Activated gamma-delta T cell treated with Interleukin-2 at 50 U/mL for 16 hours (primary cell): ENCODE measurements at places on chromosomes 16 and 17.

DNA sequence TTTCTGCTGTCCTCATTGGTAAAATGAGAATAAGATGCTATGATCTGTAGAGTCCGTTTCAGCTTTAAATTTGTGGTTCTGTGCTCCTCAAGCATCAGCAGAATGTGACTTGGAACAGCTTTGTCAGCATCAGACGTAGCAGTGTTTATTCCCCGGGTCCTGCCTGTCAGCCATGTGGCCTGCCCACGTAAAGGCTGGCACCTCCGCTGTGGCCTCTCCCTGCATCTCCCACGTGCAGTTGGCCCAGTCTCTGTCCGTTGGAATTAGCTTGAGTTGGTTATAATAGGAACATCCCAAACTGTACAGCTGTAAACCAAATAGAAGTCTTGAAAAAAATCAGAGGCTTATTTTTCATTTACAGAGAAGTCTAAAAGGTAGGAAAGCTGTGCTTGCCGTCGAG lies 61.7 kb downstream of the ARHGAP44 start:
- DNase-seq: no peak

DNA sequence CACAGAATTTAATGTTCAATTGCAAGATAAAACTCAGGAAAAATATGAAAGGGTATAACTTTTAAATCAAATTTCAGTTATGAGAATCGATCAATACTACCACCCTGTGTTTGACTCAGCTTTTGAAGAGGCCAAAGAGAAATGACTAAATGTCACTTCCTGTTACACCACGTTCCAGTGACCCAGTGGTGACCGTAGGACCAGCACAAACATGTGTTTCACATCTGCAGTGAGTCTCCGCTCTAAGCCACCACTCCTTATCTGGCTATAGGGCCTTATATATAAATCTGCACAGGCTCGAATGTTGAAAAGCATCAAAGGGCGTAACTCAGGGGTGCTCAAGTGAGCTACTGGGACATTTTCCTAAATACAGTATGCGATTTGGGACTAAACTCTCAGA lies 36.1 kb downstream of the CYB5D2 start:
- DNase-seq: no peak

DNA sequence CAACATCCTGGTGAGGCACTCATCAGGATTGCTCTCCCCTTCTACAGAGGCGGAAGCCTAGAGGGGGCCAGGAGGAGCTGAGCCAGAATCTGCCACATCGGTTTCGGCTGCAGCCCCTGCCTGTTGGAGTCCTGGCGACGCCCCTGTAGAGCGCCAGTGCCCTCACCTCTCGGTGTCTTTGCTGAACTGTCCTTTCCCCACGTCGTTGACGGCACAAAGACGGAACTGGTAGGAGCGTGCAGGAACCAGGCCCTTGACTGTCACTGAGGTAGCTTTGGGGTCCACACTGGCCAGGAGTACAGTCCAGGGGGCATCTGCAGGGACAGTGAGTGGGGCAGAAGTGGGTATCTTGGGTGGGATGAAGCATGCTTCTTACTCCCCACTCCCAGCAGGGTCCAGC lies 110.3 kb upstream of the CDC42EP4 start:
- no peak for DNase-seq

DNA sequence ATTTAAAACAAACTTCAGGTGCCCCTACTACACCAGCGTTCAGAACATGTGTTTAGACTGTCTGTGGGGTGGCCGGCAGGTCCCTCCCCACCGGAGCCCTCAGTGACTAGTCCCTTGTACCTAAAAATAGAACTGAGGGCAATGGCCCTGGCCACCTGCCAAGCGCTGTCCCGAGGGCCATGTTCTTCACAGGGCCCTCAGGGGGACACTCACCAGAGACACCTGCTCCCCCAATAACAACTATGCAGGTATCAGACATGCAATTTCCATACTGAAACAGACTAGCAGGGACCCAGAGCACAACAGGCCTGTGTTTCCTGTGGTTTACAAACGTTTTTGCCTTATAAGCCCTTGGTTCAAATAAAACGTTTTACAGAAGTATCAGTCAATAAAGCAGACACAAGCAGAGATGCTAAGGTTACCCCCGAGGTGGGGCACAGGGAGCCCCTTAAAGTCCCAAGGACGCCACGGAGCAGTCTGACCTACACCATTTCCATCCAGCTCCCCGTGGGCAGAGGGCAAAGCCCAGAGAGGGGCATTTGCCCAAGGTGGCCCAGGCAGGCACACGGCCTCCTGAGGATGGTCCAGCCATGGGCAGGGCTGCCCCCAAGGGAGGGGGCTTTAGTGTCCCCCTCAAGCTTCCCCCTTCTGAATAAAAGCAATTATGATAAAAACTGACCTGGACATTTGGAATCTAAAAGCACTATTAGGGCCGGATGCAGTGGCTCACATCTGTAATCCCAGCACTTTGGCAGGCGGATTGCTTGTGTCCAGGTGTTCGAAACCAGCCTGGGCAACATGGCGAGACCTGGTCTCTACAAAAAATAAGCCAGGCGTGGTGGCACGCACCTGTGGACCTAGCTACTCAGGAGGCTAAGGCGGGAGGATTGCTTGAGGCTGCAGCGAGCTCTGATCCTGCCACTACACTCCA lies 896 bp upstream of the MYLK3 start:
- no peak for DNase-seq

GRCh38 chr17:10091046-10091445 lies 107.4 kb downstream of the GAS7 start:
- no peak for DNase-seq

GRCh38 chr16:28513484-28514181 lies 7.0 kb upstream of the IL27 start:
- DNase-seq: no peak

DNA sequence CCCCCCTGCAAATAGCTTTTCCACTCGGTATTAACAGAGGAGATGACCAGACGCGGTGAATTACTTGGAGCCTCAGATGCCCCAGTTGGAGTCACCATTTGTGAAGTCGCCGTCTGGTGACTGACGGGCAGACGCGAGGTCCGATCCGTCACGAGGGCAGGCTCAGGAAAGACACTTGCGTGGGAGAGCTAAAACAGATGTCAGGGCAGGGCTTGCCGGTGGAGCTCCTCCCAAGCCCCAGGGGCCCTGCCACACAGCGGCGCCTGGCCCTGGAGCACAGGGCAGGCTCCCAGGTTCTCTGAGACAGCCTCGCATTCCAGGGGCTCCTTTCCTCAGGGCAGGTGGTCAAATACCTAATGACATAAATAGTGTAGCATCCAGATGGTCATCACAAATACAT lies 348.3 kb downstream of the C16orf95 start:
- no peak for DNase-seq

DNA sequence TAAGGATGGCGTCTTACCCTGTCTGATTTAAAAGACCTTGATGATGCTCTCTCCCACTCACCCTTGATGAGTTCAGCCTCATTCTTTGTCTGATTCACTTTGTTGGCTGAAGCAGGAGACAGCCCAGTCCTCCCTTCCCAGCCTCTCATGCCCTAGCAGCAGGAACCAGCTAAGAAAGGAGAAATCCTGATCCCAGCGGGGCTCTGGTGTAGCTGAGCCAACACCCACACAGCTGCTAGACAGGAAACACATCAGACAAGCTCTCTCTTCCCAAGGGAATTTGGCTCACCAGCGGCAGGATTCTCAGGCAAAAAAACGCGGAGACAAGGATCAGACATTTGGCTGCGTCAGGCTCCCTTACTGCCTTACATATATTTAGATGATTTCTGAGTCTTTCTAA lies 211.5 kb downstream of the CDH11 start:
- no peak for DNase-seq

GRCh38 chr17:68868708-68869107 lies 86.5 kb downstream of the ABCA8 start:
- no peak for DNase-seq

- no peak for DNase-seq
Measured at GRCh38 chr17:41012326-41013120, 3.6 kb upstream of the KRTAP3-1 start.

- DNase-seq: no peak
Measured at GRCh38 chr16:72753881-72754280, 294.0 kb downstream of the ZFHX3 start.

DNA sequence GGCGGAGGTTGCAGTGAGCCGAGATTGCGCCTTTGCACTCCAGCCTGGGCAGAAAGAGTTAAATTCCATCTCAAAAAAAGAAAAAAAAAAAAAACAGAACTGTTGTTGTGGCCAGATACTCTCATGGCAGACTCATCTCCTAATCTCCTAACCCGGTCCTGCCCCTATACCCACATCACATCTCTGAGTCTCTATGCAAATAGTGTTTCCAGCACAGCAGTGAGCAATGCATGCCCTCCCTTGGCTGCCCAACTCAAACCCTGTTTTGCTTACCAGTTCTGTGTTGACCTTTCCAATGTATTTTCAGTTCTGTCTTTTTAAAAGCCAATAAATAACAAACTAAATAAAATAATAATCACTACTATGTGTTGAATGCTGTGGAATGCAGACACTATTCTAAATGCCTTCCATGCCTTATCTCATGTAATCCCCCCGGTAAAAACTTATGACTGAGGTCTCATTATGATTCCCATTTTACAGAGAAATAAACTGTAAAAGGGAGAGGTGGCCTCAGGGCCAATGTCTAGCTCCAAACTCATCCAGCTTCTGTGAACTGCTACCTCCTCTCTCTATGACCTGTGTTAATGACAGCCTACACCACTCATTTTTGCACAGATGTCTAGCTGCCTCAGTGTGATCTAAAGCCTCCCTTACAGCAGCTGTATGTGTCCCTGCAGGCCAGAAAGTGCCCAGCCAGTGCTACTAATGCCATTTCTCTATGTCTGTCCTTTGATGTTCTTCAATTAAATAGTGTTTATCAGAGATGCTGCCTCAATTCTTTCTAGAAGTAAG lies 289.8 kb downstream of the HS3ST3B1 start:
- no peak for DNase-seq

DNA sequence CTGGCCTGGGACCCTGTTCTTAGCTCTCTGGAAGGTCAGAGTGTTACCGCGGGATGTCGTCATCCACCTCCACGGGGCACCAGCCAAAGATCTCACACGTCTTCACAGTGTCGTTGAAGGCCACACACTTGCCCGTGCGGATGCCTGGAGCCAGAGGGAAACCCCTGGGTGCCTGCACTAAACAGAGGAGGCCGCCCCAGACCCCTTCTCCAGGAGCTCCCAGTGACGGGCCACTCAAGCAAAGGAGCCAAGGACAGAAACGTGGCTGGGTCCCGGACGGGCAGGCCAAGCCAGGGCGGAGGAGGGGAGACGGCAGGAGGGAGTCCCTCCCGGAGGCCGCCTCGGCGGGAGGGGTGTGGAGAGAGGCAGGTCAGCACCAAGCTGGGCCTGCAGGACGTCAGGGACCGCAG lies 11.0 kb upstream of the CAMKK1 start:
- DNase-seq: no peak

- no peak for DNase-seq
Measured at GRCh38 chr17:66990047-66990446, 25.5 kb downstream of the CACNG4 start.

DNA sequence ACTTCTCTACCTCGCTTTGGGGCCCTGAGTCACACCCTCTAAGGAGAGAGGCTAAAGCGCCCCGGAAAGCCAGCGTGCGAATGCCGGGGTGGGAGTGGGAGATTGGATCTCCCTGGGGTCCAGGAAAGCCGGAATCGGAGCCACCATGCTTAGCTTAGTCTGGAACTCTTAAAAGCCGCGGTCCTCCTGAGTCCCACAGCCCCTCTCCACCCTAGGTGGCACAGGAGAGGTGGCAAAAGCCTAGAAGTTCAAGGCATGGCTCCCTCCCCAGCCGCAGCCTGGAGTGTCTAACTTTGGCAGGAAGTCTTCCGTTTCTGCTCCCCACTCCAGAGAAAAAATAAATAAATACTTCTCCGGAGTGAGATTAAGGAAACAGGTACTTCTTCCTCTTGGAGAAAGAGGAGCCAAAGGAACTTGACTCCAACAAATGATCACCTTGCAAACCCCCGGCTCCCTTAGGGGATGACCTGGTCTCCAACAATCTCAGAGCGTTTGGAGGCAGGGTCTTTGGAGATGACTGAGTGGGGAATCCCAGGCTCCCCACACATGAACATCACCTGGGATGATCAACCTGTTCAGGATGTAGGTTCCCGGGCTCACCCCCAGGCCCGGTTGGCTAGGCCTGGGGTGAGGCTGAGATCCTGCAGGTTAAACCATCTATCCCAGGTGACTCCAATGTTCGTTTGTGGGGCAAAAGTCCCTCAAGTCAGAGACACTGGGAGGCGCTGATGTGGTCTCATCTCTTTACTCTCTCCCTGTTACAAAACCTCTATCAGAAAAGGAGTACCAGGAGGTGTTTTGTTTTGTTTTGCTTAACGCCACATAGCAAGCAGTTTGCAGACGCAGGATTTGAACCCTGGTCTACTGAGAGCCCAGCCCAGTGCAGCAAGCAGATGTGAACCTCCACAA lies 2.9 kb downstream of the CIITA start:
- DNase-seq: no peak

DNA sequence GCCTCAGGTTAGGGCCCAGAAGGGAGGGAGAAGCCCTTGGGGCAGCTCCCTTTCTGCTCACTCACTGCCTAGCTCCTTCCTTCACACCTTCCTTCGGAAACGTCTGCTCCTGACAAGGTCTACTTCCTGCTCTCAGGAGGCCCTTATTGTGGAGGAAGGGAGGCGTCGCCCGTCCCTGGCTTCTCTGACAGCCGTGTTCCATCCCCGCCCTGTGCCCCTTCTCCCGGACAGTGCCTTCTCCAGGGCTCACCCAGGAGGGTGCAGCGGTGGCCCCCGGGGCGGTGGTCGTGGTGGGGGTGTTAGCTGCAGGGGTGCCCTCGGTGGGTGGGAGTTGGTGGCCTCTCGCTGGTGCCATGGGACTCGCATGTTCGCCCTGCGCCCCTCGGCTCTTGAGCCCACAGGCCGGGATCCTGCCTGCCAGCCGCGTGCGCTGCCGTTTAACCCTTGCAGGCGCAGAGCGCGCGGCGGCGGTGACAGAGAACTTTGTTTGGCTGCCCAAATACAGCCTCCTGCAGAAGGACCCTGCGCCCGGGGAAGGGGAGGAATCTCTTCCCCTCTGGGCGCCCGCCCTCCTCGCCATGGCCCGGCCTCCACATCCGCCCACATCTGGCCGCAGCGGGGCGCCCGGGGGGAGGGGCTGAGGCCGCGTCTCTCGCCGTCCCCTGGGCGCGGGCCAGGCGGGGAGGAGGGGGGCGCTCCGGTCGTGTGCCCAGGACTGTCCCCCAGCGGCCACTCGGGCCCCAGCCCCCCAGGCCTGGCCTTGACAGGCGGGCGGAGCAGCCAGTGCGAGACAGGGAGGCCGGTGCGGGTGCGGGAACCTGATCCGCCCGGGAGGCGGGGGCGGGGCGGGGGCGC lies 231.9 kb downstream of the SEC14L1 start:
- DNase-seq: peak; percentile 68

DNA sequence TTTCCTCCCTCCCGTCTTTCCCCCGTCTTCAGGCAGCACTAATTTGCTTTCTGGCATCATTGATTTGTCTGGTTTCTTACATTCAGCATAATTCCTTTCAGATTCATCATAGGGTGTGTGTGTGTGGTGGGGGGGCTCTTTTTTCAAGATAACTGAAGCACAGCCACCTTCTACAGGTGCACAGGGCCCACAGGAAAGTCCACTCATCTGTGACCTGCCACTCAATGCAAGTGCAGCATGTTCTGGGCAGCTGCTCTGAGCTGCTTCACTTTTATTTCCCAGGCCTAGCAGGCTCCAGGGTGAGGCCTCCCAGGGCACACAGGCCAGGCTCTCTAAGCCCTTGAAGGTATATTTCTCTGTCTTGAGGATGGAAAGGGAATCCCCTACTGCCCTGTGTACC lies 35.2 kb upstream of the MYH10 start:
- DNase-seq: no peak

- DNase-seq: no peak
Measured at GRCh38 chr17:10799407-10799806, 4.5 kb downstream of the TMEM238L start.
